ENCODE measurements at places on chromosomes 12 and 14. TPM values are rescaled to one million over a fixed set of nuclear protein-coding genes. Genes with fewer than 3 reads are reported as not detected.

The LBHD2 gene
- total RNA-seq, result not detected

DNA sequence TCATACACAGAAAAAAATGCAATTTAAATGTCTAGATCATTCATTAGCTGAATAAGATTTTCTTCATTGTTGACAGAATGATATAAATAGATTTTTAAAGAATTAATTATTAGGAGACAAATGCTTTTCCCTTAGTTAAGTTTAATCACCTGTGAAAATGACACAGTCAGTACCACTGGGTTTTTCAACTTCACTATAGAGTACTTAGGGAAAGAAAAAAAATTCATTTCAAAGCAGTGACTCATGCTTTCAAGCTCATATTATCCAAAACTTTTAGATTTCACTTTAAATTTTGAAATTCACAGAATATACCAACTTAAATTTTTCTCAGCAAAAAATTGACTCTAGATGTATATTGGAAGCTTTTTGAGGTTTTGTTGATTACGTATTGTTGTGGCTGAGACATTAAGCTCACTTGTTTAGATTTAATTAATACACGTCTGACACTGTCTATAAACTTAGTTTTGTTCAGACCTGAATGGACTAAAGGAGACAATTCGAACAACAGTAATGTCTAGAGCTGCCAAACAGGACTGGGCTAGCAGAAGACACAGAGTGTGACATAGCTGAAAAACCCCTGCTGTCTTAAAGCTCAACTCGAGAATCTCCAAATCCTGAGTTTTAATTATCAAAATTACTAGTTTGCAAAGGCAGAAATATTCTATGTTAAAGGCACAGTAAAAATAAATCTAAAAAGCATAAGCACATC, 1.6 kb downstream of the MGAT4C start:
- DNase-seq, result no peak
- H3K4me1 ChIP-seq, result no peaks in the 10 kb centered on the region
- H3K36me3 ChIP-seq, result no peaks in the 10 kb centered on the region

GRCh38 chr14:51139121-51139681, 44.3 kb upstream of the TRIM9 start:
- no peak overlapping the region for H3K27ac ChIP-seq
- peak; percentile 59 for DNase-seq
- H3K4me3 ChIP-seq, result no peak overlapping the region

DNA sequence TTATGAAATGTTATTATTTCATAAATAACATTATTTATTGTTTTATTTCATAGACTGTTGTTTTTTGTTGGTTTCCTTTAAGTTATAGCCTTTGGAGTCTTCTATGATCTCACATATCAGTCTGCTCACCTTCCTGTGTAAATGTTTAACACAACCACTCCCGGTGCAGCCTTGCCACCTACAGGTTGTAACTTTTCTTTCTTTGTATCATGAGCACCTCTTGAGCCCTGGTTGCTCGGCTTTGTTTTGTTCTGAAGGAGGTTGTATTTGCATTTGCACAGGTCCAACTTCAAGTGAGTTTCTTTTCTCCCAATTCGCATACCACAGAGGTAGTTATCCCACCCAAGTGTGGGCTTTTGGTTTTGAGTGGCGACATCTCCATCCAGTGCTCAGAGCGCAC, 121.4 kb downstream of the SLC15A4 start:
- H3K4me3 ChIP-seq, result no peak overlapping the region
- no peak overlapping the region for H3K27ac ChIP-seq
- H3K27me3 ChIP-seq, result no peaks in the 10 kb centered on the region
- peak; percentile 53 for DNase-seq
- no peaks in the 10 kb centered on the region for H3K36me3 ChIP-seq

GRCh38 chr12:54984658-54985376, at the start of gene TESPA1:
Gene TESPA1, minus strand, starts transcription at chr12:54984762. Its CDS starts 10,200 bp downstream, at chr12:54974562.
- DNase-seq, result peak; percentile 52
- peak within 1 kb of the TSS; percentile 65 for H3K27ac ChIP-seq
- H3K27me3 ChIP-seq, result no peaks in the 10 kb centered on the region
- H3K4me3 ChIP-seq, result peak within 1 kb of the TSS; percentile 28

The PYGL gene
- total RNA-seq, result 5.2 TPM

The GDF3 gene
- not detected for total RNA-seq

The KRT6C gene
- total RNA-seq, result not detected

GRCh38 chr12:105315726-105316125, 14.8 kb upstream of the C12orf75 start:
- no peak overlapping the region for H3K4me3 ChIP-seq
- no peak overlapping the region for H3K27ac ChIP-seq
- no peaks in the 10 kb centered on the region for H3K27me3 ChIP-seq
- no peaks in the 10 kb centered on the region for H3K36me3 ChIP-seq
- no peak for DNase-seq

- DNase-seq, result no peak
- H3K27me3 ChIP-seq, result no peaks in the 10 kb centered on the region
- no peak overlapping the region for H3K27ac ChIP-seq
Observed at GRCh38 chr14:21486640-21487087, 9.7 kb downstream of the TOX4 start.

GRCh38 chr14:41749429-41749828, 142.8 kb downstream of the LRFN5 start:
- no peaks in the 10 kb centered on the region for H3K27me3 ChIP-seq
- H3K27ac ChIP-seq, result no peak overlapping the region
- H3K4me1 ChIP-seq, result no peaks in the 10 kb centered on the region
- no peak for DNase-seq
- peak overlapping the region; percentile 16 for H3K4me3 ChIP-seq

The GARIN6 gene
- not detected for total RNA-seq

GRCh38 chr12:99976762-99977161, 8.0 kb downstream of the ANKS1B start:
- no peak for DNase-seq
- no peaks in the 10 kb centered on the region for H3K36me3 ChIP-seq
- H3K27ac ChIP-seq, result no peak overlapping the region
- no peak overlapping the region for H3K4me3 ChIP-seq
- no peaks in the 10 kb centered on the region for H3K27me3 ChIP-seq

GRCh38 chr12:69467366-69467765, 2.8 kb upstream of the FRS2 start:
- peak overlapping the region; percentile 47 for H3K27ac ChIP-seq
- H3K4me1 ChIP-seq, result no peaks in the 10 kb centered on the region
- H3K27me3 ChIP-seq, result no peaks in the 10 kb centered on the region
- no peaks in the 10 kb centered on the region for H3K36me3 ChIP-seq
- no peak for DNase-seq
- no peak overlapping the region for H3K4me3 ChIP-seq
